ENCODE measurements at places on chromosomes 6 and 20.
A peak's percentile ranks its signal among the peaks of the same experiment; 100 is the strongest.

DNA sequence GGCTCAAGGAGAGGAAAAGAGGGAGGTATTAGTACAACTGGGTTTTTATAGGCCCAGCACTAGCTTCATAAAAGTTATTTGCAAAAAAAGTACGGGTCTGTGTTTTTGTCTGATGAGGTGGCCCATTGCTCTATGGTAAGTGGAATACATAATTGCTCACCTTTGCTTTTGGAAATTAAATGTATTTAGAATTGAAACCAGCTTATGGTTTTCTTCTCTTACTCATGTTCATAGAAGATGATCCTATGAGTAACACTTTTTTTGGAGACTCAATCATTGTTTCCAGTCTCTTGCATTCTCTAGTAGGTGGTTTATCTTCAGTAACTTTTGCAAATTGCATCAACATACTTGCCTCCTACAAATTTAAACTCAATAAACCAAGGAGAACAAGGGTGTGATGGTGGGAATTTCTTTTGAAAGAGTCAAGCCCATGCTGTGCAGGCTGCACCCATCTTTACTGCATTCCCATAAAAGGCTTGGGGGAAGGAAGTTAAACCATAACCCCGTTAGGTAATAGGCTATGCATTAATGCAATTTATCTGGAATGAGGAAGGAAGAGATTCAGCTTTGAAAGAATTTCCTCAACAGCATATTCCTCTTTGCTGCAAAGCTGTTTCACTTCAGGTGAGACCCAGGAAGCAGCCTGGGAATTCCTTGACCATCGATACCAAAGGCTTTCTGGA is 48.5 kb upstream of the EDN1 start:
- no peak for DNase-seq

- DNase-seq = no peak
Measured at GRCh38 chr6:158391276-158391675, 79.0 kb downstream of the TULP4 start.

GRCh38 chr20:50189681-50190250 is 864 bp upstream of the CEBPB start:
- DNase-seq = no peak

DNA sequence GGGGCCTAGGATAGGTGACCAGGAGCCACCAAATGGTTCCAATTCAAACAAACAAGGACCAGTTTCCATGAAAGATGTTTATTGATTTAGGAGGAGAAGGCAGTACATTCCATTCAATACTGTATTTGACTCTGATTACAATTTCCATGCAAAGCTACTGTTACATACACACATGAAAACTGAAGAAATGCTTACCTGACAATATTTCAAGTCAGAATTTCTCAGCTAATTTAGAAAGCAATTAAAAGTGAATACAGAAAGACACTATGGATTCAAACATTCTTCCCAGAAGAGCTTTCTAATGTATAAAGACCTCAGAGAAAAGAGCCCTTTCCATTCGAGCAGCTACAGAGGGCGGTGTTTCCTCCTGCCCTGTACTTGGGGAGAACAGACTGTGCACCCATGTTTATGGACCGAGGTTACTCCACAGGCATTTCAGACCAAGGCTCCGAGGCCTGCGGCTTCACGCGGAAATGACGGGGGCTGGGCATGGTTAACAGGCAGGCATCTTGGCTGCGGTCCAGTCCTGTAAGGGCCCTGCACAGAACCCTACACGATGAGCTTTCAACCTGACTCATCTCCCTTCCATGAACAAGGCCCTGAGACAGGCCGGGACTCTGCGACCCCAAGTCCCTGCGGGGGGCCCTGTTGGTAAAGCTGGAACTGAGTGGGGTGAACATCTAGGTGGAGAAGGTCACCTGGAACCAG is 25.7 kb upstream of the TCFL5 start:
- peak; percentile 41 for DNase-seq

DNA sequence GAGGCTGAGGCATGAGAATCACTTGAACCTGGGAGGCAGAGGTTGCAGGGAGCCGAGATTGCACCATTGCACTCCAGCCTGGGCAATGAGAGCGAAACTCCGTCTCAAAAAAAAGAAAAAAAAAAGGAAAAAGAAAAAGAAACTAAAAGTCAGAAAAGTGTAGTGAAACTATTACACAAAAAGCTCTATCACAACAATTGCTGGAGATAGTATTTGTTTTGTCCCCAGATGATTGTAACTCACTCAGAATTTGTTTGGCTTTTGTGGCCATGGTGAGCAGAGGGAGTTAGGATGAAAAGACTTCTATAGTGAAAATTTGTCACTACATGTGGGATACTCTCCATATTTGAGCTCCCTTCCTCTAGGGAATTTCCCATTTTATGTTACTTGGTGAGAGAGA is 5.2 kb upstream of the GOPC start:
- DNase-seq = no peak

- DNase-seq = no peak
Measured at GRCh38 chr20:1907586-1907985, 12.4 kb downstream of the SIRPA start.

DNA sequence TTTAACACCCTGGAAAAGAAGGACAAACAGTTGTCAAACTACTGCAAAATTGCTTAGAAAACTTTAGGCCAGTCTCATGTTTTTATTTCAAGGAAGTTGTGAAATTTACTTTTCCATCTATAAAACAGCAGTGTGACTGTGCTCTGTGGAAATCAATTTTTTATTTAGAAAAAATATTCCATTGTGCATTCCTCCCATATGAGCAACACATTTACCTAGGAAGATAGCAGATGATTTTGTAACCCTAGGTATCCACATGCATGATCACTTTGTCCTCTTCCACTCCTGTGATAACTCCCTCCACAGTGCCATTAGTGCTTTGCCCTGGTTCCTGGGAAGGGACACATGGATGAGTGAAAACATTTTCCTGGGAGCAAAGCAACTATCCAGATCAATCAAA is 70.0 kb upstream of the SHLD1 start:
- no peak for DNase-seq

DNA sequence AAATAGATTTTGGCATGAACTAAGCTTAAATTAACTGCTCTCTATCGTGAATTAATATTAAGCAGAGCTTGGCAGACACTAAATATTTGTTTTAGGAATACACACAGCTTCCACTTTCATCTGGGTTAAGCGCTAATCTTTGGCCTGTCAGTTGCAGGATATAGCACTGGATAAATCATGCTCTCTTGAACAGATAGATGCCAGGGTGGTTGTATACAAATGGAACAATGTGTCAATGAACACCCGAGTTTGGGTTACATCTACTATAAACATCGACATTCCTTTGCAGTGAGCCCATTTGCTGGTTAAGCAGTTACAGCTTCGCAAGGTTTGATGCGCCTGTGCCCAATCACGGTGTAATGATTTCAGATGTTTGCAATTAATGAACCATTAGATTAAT is 338.2 kb upstream of the ZFP64 start:
- DNase-seq = no peak

GRCh38 chr6:71334768-71335167 is 46.2 kb downstream of the OGFRL1 start:
- DNase-seq = no peak

DNA sequence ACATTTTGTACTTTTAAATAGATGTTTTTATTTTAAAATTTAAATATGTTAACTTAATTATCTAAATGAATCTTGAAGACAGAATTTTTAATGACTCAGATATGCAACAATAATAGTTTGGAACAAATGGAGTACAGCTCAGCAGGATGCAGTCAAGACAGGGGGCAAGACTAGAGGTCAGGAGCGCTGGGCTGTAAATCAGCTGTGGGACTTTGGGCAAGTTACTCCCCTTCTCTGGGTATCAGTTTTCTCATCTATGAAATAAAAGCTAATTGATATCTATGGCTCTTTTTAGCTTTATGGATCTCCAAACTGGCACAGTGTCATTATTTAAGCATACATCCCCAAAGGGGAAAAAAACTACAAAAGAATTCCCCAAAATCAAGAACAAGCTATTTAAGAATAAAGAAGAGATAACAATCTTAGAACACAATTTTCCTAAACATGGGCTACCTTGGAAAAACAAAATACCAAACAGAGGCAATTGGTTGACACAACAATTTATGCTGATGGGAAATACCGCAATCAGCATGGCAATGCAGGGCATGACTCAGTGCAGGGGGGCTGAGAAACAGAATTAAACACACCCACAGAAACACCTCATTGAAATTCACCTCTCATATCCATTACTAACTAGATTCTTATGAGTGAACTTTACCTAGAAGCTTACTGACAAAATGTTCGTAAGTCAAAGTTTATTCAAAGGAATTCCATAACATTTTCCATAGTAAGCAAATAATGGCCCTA is 188.2 kb downstream of the SIM1 start:
- no peak for DNase-seq

- DNase-seq = no peak
Measured at GRCh38 chr6:156948807-156949206, 171.6 kb downstream of the ARID1B start.

GRCh38 chr20:10427060-10427692 is 6.8 kb downstream of the MKKS start:
- DNase-seq = no peak

- DNase-seq = no peak
Measured at GRCh38 chr6:16305246-16305725, 66.9 kb downstream of the GMPR start.

DNA sequence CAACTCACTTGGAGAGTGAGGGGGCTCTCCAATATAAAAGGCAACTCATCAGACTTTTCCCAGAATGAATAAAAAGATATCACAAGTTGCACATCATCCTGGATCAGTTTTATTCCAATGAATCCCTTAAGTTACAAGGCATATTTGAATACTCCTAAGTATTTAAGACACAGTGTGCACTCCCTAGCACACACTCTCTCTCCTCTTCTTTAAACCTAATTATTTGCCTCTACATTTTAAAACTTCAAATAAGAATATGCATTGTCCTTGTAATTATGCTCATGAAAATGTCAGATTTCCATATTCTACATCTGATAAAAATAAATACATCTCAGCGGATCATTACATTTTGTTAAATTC is 273.6 kb downstream of the ADGB start:
- DNase-seq = no peak

- DNase-seq = no peak
Measured at GRCh38 chr6:66735106-66735890, 1028.3 kb upstream of the EYS start.

- DNase-seq = no peak
Measured at GRCh38 chr6:140806431-140806830, 1326.3 kb upstream of the GJE1 start.

DNA sequence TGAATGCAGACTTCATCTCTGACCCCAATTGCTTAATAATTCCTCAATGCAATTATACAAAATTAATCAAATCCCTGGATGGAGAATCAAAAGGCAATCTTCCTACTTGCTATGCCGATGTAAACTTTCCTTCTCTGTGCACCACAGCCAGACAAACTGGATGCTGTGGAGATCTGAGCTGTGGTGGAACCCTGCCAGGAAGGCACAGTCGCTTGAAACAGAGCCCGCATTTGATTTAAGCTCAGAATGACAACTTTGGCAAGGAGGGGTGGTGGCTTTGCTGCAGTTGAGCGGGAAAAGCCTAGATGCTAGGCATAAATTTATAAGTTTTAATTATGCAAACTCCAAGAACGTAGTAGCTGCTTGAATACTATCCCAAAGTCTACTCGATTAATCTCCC is 190.8 kb downstream of the MTFR2 start:
- no peak for DNase-seq

DNA sequence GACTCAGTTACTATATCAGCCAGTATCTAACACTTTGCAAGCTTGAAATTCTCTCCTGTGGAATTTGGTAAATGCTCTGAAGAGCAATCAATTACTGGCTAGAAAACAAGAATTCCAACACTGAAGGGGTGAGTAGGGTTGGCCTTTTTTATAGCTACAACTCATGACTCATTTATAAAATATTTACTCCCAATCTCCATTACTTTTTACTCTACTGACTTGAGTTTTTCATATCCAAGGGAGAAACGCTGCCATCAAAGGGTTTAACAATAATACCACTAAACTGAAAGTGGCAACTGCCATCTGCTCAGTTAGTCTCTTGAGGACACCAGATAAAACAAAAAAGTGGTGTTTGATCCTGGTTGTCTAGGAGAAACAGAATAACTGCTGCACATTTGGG is 203.1 kb downstream of the UBE3D start:
- no peak for DNase-seq

GRCh38 chr20:23120936-23121750 is 35.0 kb upstream of the CD93 start:
- DNase-seq = no peak

- DNase-seq = no peak
Measured at GRCh38 chr6:34900321-34901031, 11.4 kb downstream of the ANKS1A start.

- DNase-seq = no peak
Measured at GRCh38 chr6:128505603-128506002, 14.8 kb downstream of the PTPRK start.

DNA sequence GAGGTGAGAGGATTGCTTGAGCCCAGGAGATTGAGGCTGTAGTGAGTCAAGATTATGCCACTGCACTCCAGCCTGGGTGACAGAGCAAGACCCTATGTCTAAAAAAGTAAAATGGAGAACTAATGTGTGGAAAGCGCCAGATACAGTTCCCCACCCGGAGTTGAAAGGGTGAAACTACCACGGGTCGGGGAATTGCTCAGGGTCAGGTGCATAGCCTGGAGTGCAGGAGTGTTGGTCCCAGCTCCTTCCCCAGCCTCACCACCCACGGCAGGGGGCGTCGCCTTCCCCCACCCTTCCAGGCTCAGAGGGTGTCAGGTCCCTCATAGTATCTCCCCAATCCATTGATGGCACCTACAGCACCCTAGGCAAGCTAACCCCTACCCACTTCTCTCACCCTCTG is 26.1 kb downstream of the C20orf203 start:
- DNase-seq = no peak

DNA sequence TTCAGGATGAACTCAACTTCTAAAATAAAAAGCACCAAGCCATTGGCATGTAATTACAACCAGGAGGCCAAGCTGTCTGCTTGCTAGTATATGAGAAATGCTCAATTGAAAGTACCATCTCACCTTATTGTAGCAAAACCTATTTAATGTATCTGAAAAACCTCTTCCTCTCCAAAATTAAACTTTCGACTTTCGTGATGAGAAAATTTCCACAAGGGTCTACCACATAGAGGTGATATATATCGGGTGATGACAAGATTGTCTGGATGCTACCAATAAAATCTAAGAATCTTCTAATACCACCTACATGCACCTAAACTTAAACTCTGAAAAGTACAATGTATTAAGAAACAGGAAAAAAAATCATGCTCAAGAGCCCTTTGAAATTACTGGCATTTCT is 74.2 kb downstream of the ATXN1 start:
- DNase-seq = no peak

- DNase-seq = peak; percentile 13
Measured at GRCh38 chr6:35294308-35294945, 3.2 kb upstream of the DEF6 start.

DNA sequence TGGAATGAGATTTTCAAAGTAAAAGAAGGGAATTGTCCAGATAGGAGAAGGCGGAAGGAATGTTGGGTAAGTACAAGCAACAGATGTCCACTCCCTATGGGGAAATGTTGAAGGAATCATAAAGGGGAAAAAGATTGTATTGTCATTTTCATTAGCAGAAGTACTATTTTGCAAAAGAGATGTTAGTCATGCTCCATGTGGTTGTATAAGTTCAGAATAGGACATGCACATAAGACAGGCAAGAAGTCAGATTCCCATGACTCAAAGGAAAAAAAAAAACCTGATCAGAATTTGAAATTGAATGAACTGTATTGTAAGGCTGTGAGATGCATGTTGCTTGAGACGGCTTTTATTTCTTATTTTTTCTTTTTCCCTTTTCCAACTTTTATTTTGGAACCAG is 36.8 kb downstream of the GRM1 start:
- DNase-seq = no peak

GRCh38 chr20:34754611-34755010 is 50.5 kb downstream of the TP53INP2 start:
- no peak for DNase-seq

All from stimulated activated naive CD4-positive, alpha-beta T cell (primary cell).